ENCODE measurements at places on chromosomes 4 and X.

GRCh38 chrX:154515090-154515965 lies 704 bp downstream of the FAM3A start:
- no peak for DNase-seq

GRCh38 chr4:81040012-81040659 lies 9.6 kb downstream of the BMP3 start:
- no peak for DNase-seq

DNA sequence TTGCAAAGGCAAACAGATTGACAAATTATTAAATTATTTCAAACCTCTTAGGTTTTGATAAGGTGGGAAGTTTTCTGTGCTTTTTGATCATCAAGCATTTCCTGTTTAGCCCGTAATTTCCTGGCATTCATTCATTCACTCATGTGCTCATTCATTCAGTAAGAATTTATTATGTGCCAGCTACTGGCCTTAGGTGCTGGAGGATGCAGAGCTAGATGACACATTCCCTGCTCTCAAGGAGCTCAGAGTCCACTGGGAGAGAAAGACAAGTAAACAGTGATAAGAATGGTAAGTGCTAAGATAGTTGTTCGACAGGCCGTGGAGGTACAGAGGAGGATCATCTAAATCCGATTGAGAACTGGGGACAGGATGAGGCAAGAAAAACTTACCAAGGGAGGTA lies 153.0 kb downstream of the DCTD start:
- no peak for DNase-seq

GRCh38 chr4:1746265-1746691 lies 25.0 kb downstream of the TACC3 start:
- no peak for DNase-seq

DNA sequence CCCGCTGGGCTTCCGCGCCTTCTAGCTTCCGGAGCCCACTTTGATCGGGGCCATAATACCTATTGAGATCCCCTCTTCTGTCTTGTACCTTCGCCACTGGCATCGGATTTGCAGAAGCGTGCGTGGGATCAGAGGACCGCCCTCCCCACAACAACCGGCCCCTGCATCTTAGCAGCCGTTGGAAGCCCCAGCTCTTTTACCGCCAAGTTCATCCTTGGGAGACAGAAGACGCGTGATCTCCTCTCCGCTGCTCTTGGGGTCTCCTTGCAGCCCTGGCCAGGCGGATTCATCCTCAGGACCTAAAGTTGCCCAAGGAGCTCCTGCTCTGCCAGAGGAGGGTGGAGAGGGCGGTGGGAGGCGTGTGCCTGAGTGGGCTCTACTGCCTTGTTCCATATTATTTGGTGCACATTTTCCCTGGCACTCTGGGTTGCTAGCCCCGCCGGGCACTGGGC lies 1.6 kb downstream of the SLIT2 start:
- DNase-seq = no peak

- DNase-seq = no peak
Measured at GRCh38 chrX:55841962-55842752, 124.6 kb downstream of the RRAGB start.

DNA sequence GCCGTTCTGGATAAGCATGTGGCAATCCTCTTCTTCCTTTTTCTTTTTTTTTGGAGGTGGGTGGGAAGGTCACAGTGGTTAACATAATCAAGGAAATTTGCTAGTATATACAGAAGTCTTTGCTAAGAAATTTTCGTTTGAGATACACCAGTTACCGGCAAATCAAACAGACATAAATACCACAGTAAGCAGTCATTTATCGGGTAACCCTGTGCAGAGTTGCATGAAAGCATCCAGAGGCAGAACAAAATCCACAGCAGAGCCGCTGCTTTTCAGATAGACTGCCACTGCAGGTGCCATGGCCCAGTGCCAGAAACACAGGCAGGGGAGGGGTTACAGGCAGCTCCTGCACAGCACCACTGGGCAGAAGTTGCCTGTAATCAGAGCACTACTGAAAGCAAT lies 179.1 kb upstream of the MAB21L2 start:
- DNase-seq = no peak

- DNase-seq = no peak
Measured at GRCh38 chr4:169225058-169225751, 45.6 kb downstream of the SH3RF1 start.

GRCh38 chr4:55549888-55550287 lies 3.2 kb upstream of the CLOCK start:
- DNase-seq = no peak

GRCh38 chr4:75340561-75340960 lies 173.6 kb downstream of the RCHY1 start:
- DNase-seq = no peak

DNA sequence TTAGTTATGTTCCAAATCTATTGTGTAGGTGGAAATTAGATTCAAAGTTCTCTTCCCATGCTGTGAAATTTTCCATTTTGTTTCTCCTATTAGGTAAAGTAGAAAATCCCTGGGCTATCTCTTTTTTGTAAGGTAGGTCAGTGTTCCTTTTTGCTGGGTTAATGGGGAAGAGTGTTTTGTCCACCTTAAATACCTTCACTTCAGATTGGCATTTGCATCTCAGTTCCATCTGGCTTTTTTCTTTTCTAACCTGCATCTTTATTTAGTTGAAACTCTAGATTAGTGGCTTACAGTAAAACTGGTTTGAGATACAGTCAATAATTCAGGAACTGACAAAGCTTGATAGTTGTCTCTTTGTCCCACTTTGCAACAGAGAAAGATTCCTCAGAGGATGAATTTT lies 1115.8 kb downstream of the PDHA2 start:
- no peak for DNase-seq

DNA sequence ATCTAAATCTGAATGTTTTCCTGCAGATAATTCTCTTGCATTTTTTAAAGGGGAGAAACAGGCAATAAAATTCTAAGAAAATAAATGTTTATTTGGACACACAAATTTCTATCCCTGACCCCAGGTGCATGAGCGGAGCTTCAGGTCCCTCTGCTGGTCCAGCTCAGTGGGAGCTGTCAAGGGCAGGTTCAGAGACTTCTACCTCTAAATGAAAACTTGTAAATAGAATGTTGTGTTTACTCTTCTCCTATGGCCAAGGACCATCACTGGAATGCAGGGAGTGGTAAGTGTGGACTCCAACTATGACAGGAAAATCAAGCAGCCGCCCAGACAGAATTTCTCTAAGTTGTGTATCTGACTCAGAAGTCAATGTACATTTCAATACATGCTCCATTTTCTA lies 148.6 kb upstream of the TTC29 start:
- DNase-seq = no peak

DNA sequence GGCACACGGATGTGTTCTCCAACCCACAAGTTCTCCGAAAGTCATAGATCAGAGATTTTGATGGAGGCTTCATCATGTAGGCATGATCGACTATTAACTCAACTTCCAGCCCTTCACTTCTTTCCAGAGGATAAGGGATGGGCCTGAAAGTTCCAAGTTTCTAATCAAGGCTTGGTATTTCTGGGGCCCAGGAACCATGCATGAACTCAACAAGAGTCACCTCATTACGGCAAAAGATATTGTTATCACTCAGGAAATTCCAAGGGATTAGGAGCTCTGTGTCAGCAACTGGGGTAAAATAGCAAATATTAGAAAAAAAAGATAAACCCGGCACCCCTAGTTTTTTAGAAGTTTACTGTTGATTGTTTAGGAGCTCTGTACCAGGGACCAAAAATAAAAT lies 240.1 kb upstream of the PPP1R2C start:
- DNase-seq = no peak

DNA sequence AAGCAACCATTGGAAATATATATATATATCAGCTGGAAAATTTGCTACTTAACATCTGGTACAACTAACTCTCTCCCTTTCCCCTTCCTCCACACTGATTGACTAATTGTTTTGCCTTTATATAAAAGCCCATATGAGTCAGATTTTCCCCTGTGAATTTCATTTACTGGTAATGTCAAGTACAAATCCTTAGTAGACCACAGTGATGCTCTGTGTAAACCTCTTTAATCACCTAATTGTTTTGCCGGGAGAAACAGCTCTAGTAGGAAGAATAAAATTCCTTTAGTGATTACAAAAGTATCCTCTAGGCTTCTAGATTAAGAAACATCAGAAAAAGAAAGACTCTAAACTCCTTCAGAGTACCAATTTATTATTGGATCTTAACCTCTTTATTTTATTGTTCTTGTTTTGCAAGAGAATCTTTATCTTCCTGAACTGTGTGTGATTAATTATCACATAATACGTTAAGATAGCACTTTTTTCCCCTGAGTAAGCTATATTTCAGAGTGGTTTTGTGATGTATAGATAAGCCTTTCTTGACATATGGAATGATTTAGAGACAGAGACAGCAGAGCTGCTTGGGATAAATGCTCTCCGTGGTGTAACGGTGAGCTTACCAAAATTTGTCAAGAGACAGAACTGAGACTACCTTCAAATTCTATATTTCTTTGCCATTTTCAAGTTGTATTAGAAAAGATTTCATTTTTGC lies 1606.4 kb upstream of the TENM3 start:
- no peak for DNase-seq

DNA sequence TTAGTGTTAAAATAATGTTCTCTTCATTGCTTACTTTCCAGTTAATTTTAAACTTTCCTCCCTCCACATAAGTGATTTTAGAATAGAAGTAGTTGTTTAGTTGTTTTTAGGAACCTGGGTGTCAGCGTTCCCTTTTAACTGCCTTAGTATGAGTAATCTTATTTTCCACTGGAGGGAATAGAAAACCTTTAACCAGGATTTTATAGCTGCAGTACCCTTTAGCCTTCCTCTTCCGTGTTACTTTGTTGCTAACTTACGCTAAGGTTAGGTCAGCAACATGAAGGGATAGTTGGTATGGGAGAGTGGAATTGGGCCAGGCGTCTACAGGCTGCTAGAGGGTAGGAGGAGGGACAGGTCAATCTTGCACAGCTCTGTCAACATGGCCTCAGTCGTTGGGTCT lies 31.5 kb downstream of the SMS start:
- DNase-seq = no peak

- DNase-seq = no peak
Measured at GRCh38 chrX:118551426-118551825, 55.8 kb downstream of the DOCK11 start.

- DNase-seq = no peak
Measured at GRCh38 chr4:155510771-155511170, 134.0 kb upstream of the MAP9 start.

DNA sequence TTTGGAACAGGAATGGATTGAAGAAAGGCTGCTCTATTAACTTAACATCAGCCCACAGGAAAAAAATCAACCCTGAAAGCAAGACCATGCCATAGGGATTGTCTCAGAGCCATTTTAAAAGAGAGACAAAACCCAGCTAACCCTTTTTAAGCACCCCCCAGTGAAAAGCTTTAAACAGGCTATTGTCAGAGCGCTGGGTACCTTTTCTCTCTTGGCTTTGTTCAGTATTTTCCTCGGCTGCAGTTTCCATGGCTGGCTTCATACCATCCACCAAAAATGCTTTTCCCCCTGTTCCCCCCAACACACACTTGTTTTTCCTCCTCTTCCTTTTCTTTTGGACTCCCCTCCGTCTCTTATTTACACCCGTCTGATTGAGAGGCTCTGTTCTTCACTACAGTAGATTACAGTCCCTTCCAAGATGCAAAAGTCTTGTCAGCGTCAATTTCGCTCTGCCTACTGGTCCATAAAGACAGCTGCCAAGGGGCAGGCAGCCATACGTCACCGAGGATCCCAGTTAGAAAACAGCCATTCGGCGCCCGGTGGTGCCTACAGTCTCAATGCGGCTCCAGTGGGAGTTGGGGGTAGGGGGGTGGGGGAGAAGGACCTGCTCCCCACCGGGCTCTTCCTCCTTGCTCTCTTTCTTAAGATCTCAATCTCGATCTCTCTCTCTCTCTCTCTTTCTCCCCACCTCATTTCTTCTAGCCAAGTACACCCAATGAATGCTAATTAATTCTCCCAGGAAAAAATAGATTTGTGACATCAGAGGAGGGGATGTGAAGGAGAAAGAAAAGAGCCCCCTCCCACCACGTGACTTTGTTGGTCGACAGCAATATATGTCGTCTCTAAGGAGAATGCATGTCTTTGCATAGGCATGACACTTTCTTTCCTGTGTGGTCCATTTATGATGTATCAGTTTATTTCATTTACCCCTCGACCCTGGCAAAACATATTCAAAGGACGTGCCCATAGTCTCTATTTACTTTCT lies at the start of gene GPM6B:
TSS of gene GPM6B (minus strand) at position 451 of the 985 bp plus-strand sequence. CDS start at position 262, 189 bp downstream.
- DNase-seq = no peak

GRCh38 chrX:40131654-40132337 lies 34.0 kb upstream of the BCOR start:
- no peak for DNase-seq

DNA sequence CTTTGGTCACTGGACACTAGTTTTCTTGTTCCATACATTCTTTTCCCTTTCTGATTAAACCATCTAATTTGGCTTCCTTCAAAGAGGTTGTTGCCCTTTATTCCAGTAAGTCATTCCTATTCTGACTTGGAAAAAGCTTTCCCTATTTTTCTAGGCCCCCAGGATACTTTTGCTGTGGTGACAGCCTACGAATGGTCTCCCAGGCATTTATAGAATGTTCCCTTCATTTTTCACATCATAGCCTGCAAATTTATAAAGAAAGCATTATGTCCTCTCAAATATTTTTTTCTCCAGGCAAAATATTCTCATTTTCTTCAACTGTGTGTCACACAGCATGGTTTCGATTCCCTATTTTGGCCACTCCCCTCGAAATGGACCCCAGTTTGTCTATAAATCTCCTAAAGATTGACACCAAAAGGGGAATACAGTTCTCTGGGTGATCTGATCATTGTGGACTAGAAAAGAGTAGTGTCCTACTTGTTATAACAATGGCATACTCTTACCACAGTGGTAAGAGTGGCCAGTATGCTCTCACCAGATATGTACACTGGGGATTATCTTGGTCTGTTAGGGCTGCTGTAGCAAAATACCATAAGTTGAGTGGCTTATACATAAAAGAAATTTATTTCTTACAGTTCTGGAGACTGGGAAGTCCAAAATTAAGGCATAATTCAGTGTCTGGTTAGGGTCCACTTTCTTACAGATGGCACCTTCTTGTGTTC lies 41.5 kb upstream of the BMP2K start:
- no peak for DNase-seq

DNA sequence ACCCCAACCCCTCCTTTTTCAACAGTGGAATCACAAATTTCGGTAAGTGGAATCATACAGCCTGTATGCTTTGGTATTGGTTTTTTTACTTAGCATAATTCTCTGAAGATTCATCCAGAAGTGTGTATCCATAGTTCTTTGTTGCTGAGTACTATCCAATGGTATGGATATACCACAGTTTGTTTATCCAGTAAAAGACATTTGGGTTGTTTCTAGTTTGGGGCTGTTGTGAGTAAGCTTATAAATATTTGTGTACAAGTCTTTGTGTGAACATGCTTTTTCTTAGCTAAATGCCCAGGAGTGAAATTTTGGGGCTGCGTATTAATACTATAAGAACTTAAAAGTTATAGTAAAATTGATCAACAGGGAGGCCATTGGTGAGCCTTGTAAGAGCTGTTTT lies 57.5 kb upstream of the GC start:
- DNase-seq = no peak

DNA sequence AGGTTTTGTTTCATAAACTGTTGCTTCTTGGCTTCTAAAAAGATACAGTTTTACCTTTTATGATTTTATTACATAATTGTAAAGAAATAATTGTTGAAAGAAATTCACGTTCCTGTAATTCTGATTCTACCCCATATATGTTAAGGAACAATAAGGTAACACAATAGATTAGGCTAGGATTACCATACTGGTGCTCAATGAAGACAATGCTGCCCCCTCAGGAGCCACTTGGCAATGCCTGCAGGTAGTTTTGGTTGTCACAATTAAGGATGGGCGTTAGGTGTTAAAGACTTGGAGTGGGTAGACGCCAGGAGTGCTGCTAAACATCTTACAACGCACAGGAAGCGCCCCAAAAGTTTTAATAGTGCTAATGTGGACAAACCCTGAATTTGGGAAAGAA lies 133.2 kb downstream of the NLGN4X start:
- no peak for DNase-seq

- DNase-seq = no peak
Measured at GRCh38 chr4:78937837-78938236, 1.4 kb downstream of the PAQR3 start.

Data from cortex of kidney (tissue), 1 donor.